ENCODE measurements at places on chromosomes 5 and 9.

GRCh38 chr5:51748647-51749046 is 365.4 kb downstream of the ISL1 start:
- DNase-seq = no peak

DNA sequence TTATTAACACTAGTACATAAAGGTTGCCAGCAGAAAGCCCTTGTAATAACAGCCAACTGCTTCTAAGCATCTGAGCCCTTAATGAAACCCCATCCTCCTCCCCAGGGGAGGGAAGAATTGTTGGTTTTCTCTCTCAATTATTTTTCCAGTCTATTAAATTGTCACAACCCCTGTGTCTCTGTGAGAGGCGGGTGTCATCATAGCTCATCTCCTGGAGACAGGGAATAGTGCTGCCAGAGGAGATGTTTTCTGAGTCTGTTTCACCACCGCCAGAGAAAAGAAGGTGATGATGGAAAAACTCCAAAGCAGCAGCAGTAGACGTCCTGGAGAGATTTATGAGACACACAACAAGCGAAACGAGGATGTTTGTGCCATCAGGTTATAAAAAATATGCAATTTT is 271.1 kb upstream of the NMUR2 start:
- DNase-seq = no peak

DNA sequence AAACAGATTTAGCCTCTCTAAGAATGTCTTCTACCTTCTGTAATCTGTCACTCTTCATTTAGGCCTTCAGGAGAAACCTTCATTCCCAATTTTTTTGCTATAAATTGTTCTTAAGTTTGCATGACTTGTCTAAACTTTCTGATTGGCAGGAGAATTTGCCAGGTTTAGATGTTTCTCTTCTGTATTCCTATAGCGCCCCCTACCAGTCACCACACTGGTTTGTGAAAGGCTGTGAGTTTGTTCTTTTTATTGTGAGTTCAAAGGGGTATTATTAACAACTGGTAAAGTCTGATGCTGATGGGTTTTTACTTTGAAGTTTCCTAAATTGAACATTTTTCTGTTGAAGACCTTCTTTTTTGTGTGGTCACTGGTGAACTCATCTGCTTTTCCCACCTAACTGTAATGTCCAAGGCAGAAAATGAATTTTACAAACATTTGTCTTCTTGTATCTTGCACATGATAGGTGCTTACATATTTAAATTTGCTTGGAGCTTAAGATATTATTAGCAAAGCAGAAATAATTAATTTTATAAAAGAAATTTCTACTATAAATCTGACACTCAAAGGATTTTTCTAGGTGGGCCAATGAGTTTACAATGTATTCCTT is 18.4 kb upstream of the F2RL2 start:
- DNase-seq = peak; percentile 35

DNA sequence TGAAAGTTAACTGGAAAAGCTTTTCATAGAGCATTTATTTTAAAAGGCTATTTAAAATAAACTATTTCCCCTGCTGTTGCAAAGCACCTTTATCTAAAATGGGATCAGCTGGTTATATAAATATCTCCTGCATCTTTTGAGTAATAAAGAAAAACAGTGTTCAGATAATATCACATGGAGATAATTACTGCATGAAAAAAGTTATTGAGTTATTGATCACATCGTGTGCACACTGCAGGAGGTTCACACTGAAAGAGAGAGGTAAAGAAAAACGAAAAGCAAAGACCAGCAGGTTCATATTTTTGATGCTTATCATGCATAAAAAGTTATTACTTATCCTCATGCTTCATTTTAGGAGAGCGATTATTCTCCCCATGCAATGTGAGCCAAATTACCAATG is 55.4 kb upstream of the OTP start:
- no peak for DNase-seq

- no peak for DNase-seq
Observed at GRCh38 chr5:126988021-126988569, 42.3 kb downstream of the MARCHF3 start.

DNA sequence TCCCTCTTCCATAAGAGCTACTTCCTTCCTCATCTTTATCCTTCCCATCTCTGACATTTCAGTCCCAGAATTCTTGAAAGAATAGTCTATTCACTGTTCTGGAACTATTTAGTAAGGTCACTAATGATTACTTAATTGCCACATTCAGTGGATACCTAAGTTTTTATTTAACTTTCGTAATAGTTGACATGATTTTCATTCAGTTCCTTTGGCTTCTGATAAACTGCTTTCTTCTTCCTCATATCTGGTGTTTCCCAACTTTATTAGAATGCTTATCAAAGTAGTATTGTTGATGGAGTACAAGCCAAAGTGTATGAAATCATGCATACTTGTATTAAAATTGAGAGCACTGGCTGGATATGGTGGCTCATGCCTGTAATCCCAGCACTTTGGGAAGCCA is 10.8 kb downstream of the UBE2D2 start:
- no peak for DNase-seq

GRCh38 chr5:177367323-177367848 is 9.7 kb downstream of the RGS14 start:
- DNase-seq = no peak

DNA sequence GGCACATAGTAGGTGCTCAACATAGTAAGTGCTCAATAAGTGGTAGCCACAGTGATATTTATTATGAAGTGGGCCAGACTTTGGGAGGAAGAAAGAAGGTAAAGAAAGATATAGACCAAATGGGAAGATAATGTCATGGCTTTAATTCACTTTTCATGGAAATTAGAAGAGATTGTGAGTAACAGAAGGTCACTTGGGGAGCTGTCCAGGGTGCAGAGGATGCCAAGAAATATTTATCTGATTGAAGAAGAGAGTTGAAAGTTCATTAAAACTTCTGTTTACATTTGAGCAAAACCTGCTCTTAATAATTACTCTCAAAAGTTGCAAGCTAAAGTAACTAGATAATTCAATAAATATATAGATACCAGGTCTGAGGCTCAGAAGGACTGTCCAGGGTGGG is 28.3 kb upstream of the IL33 start:
- no peak for DNase-seq

DNA sequence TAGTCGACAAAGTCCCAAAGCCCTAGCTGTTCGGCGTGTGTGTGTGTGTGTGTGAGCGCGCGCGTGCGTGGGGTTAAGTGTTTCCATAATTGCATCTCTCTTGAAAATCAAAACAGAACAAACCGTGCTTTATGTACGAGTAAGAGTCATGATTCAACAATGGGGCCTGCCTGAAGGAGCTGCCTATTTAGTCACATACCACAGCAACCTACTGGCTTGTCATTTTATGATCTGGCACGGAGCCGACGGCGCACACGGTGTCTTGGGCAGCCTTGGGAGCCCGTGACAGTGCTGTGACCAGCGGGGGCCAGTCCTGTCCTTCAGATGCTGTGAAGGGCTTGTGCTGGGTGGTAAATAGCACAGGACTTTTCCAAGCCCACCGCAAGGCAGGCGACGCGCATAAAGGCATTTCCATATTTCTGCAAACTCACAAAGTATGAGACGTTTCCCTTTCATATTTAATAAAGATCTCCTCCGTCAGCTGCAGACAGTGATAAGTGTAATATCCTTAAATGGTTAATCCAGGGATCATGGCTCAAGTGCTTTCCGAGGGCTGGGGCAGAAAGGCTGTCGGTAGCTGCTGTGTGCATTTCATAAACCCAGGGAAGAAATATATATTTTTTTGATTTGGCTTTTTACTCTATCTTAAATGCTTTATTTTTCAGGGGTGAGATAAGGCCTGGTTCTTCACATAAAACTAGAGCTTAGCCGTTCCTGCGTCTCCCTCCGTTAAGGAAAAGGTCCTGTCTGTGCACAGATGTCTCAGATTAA is 270.2 kb upstream of the IRX1 start:
- no peak for DNase-seq

GRCh38 chr9:31615966-31616365 is 768.5 kb upstream of the ACO1 start:
- DNase-seq = no peak

DNA sequence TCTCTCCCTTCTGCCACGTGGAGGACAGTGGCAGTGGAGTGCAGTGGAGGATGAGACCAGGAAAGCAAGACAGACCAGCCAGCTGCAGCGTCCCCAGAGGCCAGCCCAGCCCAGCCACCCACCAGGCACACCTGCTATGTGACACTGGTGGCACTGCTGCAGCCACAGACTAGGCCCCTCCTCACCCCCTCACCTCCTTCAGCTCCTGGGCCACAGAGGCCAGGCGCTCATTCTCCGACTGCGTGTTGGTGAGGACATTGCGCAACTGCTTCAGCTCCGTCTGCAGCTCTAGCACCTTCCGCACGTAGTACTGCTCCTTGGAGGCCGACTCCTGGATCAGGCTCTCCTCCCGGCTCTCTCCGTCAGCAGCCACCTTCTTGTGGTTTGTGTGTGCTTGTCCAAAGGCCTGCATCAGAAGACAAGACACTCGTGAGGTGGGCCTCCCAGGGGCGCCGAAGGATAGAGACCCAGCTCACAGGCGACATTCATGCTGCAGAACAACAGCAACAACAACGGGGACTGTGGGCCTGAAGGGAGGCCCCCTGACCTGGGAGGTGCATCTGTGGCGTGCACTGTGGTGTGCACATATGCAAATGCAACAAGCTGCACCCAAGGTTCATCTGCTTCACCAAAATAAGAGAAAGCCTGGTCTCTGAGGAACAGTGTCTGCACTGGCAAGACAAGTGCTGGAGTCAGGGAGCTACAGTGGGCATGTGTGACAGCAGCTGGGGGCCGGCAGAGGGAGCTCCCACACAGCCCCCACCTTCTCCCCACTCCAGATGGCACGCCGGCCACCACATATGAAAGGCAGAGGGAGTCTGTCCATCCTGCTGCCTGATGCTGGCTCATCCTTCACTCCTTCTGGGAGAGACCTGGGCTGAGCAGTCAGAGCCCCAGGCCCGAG is 35.5 kb downstream of the BICD2 start:
- no peak for DNase-seq

GRCh38 chr9:122004589-122004988 is 88.5 kb downstream of the TTLL11 start:
- no peak for DNase-seq

DNA sequence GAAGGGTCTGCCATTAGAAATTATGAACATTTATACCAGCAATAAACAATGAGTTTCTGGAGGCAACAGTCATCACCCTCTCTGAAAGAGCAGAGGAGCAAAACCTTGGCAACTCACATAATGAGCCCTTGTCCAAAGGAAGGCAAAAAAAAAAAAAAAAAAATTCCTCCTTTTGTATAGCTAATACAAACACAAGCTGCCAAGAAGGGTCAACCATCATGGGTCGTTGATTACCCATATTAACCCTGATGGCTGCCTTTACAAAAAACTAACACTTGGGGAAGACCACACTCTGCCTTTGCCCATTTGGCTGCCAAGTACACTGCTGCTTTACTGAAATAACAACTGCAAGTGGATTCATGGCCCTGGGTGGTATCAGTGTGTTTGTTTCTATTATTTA is 272.7 kb downstream of the ADAMTSL1 start:
- DNase-seq = no peak

GRCh38 chr9:77023726-77024125 is 4.3 kb downstream of the FOXB2 start:
- no peak for DNase-seq

GRCh38 chr5:157294407-157295091 is 28.6 kb downstream of the CYFIP2 start:
- DNase-seq = no peak

- peak; percentile 85 for DNase-seq
Observed at GRCh38 chr9:13939134-13939533, 374.8 kb downstream of the NFIB start.

- no peak for DNase-seq
Observed at GRCh38 chr9:21611891-21612290, 129.8 kb upstream of the IFNE start.

DNA sequence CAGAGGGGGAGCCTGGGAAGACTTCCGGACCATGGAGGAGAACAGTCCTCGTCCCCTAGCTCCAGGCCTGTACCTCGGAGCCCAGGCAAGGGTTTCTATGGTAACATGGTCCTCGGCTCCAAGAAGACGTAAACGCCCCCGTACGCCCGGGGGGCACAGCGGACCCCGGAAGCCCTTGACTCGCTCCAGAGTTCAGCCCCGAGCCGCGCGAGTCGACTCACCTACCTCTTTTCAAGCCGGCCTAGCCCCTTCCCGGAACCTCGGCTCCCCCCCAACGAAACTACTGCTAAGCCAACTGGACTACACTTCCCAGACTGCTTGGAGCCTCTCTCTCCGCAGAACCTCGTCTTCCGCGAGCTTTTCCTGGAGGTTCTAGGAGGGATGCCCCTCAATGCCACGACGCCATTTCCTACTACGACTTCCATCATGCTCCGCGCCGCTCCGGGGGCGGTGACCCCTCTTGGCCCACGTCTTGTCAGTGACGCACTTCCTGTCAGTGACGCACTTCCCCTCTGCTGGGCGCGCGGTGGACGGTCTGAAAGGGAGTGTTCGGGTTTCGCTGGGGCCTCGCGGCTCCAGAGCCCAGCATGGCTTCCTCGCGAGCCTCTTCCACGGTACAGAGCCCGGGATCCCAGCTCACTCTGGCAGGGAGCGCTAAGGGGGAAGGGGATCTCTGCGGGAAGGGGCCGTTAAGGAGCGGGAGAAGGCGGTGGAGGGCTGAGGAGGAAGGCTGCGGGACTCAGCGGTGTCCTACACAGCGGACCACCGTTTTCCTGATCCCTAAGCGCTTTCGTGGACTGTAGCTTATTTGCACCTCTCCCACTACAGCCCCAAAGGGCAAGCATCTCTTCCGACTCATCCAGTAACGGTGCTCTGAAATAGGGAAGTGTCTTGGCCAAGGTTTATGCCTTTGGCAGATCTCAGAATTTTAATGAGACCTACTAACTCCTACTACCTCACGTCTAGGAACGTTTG is at the start of the genes CDC26 and PRPF4:
CDC26 (minus strand) TSS at position 416 of the 975 bp plus-strand sequence. CDS start 3,065 bp downstream, outside the sequence.
PRPF4 (plus strand) TSS at position 502 of the 975 bp plus-strand sequence; CDS start at position 588, 86 bp downstream.
- peak; percentile 98 for DNase-seq

- DNase-seq = no peak
Observed at GRCh38 chr5:79399046-79399445, 114.9 kb downstream of the HOMER1 start.

DNA sequence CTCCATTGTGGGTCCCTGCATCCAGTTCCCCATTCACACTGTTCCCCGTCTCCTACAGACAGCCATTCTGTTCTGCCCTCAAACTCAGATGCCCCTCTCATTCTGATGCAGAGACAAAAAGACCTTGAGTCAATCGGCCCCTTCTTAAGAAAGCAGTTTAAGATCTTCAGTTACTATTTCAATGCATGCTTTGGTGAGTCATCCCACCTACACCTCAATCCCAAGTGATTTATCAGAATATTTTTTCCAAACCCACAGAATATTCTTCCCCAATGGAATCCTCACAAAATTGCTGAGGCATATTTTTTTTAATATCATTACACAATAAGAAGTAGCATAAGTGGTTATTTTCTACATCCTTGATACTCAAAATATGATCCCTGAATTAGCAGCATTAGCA is 92.4 kb upstream of the SLC1A1 start:
- no peak for DNase-seq

DNA sequence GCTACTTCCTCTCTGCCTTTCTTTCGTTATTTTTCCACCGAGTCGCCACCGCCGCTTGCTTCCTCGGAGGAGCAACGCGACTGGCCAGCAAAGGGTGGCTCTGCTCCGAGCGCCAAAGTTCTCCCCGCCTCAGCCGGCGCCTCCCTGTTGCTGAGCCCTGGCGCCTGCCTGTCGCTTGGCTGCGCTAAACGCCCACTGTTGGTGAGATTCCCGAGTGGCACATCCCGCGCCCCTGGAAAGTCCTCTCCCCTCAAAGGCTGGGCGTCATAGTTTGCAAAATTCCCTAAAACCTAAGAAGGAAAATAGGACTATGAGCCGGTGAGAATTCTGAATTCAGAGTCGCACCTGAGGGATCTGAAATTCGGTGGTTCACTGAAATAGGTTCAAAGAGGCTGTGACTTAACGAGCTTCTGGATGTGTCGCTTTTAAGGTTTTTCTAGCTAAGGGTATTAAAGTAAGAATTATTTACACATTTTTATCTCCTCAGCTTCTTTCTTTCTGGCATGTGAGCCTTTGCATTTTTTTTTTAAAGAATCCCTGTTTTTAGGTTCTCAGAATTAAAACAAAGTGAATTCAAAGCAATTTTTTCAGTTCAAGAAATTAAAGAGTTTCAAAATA is at the start of gene GRIN3A:
GRIN3A (minus strand) TSS at position 82 of the 618 bp plus-strand sequence. CDS start 668 bp downstream, outside the sequence.
- no peak for DNase-seq
